Activated CD4-positive, alpha-beta T cell treated with anti-CD3 and anti-CD28 coated beads, Interleukin-2, amount 10 ng/mL, durations not matched to agents 7 days and 5 days (primary cell): ENCODE measurements at places on chromosomes 4 and X.

DNA sequence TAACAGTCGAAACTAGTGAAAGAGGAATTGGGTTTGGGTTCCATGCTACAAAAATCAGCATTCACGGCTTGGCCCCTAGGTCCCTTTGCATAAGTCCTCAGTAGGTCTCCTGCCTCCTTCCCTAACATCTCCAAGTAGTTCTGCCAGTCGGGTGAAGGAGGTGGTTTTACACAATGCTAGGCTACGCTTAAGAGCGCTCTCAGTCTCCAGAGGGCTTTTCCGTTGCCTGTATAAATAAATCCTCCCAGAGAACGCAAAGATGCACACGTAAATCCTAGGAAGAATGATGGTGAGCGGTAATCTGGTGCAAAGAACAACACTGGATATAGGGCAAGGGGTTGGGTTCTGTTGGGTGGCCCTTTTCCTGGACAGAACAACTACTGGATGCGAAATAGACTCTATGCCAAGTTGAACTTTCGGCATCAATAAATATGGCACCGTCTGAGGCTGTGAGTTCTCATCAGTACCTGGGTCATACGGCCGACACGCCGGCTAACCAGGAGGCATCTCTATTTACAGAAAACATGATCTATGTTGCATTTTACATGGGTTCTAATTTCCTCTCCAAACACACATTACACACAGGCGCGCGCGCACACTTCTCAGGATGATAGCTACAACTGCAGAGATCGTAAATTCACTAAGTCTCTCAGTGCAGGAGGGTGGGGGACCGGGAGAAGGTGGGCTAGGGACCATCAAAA lies 1.3 kb downstream of the CAMK2D start:
- DNase-seq = peak; percentile 39

DNA sequence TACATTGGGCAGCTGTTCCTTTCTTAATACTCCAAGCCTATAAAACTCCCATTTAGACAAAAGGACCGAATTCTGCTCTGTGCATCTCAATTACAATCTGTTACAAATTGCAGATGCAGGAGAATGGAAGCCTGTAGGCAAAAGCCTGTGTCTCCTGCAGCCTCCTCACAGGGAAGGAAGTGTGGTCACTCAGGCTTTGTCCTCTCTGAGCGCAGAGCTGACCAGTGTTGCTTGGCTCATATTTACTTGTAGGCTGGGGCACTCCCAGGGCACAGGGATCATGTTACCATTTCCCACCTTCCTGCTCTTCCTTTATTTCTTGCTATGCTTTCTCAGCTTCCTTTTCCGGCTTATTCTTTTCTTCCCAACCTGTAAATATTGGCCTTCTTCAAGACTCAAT lies 15.7 kb downstream of the SUPT20HL2 start:
- DNase-seq = no peak

- DNase-seq = no peak
These were observed 975.9 kb downstream of the STIM2 start for GRCh38 chr4:27836523-27836922.

- DNase-seq = no peak
These were observed 7.6 kb upstream of the OGT start for GRCh38 chrX:71525316-71525715.

DNA sequence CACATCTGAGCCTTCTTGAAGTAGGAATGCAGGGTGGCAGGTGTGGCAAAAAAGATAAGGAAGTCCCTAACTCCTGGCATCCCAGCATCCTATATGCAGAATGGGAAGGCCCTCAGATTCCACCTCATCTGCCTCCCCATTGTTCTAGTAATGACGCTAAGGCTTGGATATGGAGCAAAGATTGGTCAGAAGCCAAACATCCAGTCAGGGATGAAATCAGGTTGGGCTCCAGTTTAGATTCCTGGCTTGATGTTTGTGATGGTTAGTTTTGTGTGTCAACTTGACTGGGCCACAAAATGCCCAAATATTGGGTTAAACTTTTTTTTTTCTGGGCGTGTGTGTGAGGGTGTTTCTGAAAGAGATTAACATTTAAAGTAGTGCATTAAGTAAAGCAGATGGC lies 39.6 kb upstream of the MAGEA4 start:
- no peak for DNase-seq

DNA sequence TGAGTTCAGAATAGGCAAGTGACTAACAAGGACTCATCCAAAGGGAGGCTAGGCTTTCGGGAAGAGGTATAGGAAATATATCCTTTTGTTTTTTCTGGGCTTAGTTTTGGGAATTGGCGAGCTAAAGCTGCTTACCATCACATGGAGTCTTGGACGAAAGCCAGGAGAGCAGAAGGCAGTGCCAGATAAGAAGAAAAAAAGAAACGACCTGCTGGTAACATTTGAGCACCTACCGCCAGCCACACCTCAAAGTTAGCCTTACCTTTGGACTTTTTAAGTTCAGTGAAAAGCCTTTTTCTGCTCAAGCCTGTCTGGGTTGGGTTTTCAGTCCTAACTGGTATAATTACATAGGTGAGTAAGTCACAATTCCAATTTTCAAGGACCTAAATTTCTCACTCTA lies 85.1 kb upstream of the LCORL start:
- DNase-seq = no peak

- no peak for DNase-seq
These were observed 559 bp upstream of the FAM47E start for GRCh38 chr4:76250962-76251361.

- no peak for DNase-seq
These were observed 2050.7 kb downstream of the ARAP2 start for GRCh38 chr4:34193451-34194154.

DNA sequence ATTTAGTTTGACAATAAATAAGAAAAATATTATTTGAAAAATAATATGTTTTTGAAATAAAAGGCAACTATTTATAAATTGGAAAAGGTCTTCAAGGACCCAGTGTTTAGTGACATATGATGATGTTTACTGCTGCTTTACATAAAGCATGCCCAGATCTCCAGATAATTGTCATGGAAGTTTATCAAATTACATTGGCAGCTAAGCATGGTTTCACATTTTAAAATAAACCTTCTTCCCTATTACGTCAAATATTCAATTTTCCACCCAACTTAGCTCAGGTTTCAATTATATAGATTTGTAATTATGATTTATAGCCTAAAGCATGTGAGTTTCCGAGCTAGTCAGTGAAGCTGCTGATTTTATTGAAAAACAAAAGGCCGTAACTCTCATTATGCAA lies 417.2 kb downstream of the CFAP47 start:
- no peak for DNase-seq

GRCh38 chr4:83240379-83240875 lies 44.2 kb downstream of the COQ2 start:
- no peak for DNase-seq

GRCh38 chrX:43225626-43226328 lies 430.3 kb upstream of the MAOA start:
- DNase-seq = no peak

DNA sequence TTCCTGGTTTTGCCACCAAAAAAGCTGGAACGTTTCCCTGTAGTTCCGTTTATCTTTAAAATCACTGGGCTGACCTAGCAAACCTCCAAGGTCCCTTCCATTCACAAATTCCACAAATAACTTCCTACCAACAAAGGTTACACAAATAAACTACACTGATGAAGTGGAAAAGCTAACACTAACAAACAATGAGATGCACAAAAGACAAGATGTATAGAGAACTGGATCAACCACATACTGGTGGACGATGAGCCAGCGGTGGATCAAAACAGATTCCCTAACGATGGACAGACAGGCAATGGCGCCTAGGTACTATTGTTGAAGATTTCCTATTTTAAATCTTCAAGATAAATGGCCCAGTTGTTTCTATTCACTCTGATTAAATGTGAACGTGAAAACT lies 15.5 kb downstream of the AFAP1 start:
- DNase-seq = no peak

- peak; percentile 6 for DNase-seq
These were observed 10.4 kb upstream of the DGAT2L6 start for GRCh38 chrX:70166601-70167590.

DNA sequence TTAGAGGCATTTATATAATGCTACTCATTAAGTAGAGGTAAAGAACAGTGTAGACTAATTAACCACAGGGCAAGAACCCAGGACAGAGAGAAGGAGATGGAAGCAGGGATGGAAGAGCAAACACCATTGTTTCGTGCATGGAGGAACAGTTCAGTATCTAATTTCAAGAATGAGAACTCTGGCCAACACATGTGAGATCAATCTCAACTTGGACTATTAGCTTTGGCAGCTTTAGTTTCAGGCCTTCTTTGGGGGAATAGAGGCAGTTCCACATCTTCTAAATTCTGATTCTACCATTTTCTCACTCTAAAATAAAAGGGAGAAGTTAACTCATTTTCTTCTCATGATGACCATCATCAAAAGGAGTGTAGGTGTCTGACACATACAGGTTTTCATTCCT lies 207.0 kb downstream of the LDB2 start:
- no peak for DNase-seq

- no peak for DNase-seq
These were observed 3.7 kb downstream of the FGD1 start for GRCh38 chrX:54492340-54492739.

GRCh38 chr4:63563288-63564014 lies 845.8 kb downstream of the TECRL start:
- no peak for DNase-seq
